HFF-Myc (cell line): ENCODE measurements at places on chromosomes 7 and 10.

DNA sequence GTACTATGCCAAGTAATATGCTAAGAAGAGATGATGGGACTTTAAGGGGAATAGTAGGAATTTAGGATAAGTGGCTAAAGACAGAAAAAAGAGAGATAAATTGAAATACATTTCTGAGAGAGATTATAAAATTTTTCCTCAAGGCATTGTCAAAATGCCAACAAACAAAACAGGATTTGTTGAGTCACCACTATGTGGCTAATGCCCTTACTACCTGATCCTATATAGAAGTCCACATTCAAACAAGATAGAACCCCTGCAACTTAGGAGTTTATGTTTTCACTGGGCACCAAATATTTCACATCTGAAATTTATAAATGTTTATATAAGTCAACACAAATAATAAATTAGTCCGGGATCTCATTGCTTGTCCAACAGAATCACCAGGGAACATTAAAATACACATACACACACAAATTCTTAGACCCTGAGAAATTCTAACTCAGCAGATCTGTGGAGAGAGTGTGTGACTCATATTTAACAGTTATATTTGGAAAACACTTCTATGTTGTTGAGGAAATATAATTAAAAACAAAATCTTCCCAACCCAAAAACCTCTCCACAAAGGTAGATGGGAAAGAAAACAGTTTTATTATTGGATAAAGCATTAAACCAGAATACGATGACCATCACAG, 154.3 kb downstream of the PPP1R3A start:
- DNase-seq: no peak

GRCh38 chr10:124722798-124723783, 21.1 kb downstream of the FAM53B start:
- no peak for DNase-seq

GRCh38 chr10:77442699-77443189, 194.9 kb downstream of the KCNMA1 start:
- no peak for DNase-seq

GRCh38 chr10:15813415-15813814, 46.9 kb downstream of the MINDY3 start:
- no peak for DNase-seq

DNA sequence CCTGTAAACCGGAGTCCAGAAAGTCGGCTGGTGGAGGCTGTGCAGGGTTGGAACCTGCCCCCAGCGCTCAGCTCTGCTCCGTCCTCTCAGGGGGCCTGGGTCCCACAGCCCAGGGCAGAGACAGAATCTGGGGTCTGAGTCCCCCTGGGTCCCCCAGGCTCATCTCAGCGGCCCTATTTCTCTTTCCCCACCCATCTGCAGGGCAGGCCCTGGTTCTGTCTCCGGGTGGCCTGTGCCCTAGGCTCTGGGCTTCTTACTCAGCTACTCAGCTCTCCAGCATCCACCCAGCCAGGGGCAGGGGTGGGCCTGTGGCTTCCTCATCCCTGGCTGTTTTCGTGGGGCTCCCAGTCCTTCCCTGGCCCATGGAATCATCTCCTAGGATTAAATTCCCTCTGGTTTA, 183.4 kb downstream of the ADARB2 start:
- no peak for DNase-seq

DNA sequence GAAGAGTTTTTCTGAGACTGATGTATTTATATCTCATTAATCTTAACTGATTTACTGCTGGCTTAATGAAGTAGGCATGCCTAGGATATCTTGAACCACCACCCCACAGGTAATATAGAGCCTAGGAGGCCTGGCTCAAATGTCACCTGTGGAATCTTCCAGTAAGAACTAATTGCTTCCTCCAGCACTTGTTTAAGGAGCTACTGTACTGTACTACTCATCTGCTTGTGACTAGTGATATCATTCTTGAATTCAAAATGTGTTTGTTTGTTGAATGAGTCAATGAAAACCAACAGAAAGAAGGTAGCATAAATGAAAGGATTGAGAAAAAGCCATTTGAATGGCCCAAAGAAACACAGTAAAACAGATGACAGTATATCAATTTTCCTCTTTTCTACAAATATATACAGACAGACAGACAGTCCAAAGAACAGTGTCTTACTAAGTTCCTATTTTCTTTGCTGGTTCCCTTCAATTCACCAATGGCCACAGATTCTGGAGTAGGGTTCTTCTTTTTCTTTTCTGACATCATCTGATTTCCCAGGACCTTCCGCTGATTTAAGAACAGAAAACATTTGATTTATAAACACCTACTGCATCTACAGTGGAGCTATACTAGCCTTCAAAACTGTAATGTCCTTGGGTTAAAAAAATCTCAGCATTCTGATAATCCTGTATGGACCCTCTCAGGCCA, 43.7 kb upstream of the SLIT1 start:
- DNase-seq: no peak

GRCh38 chr10:558364-558763, 131.1 kb downstream of the DIP2C start:
- no peak for DNase-seq

DNA sequence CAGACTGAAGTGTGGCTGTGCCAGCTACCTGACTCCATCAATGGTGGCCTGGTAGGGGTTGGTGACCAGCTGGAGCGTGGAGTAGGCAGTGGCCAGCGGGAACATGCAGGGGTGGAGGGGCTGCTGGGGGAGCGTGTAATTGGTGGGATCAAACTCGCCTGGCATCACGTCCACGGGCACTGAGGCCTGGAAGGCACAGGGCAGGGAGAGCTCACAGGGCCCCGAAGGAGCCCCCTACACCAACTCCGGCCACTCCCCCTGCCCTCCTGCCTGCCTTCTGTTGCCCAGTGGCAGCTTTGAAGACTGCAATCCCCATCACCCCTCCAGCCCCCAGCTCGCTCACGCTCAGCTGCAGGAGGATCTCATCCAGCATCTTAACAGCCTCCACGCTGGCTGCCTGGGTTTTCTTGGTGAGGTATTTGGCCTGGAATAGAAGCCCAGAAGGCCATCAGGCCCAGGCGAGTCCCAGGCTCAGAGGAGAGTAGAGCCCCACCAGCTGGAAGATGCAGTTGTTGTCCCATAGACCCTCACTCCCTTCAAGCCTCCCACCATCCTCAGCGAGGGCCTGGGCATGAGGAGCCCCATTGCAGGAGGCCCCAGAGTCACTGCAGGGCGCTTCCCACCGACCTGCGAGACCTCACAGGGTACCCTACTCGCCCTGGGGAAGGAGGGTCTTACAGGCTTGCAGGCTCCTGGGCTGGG, 7.1 kb downstream of the POLD2 start:
- no peak for DNase-seq

GRCh38 chr7:38000272-38000671, 79.8 kb downstream of the EPDR1 start:
- DNase-seq: no peak
